ENCODE measurements at places on chromosomes 12 and 14. TPM values are rescaled to one million over a fixed set of nuclear protein-coding genes. Genes with fewer than 3 reads are reported as not detected.

The PLEK2 gene
- 10.5 TPM for total RNA-seq

The KCNH5 gene
- total RNA-seq: 0.03 TPM

The PPFIA2 gene
- 2.6 TPM for total RNA-seq

The DCP1B gene
- total RNA-seq: 13.7 TPM

The CLEC1B gene
- not detected for total RNA-seq

The FAM181A gene
- not detected for total RNA-seq

The LIN7A gene
- 25.4 TPM for total RNA-seq

The CELA1 gene
- not detected for total RNA-seq

The CDCA3 gene
- total RNA-seq: 2.2 TPM

The ACVRL1 gene
- total RNA-seq: 37.1 TPM

The TC2N gene
- total RNA-seq: 104 TPM

The CNTN1 gene
- 38.6 TPM for total RNA-seq

The POTEM gene
- not detected for total RNA-seq

The GPR132 gene
- total RNA-seq: 3.7 TPM

The RCOR1 gene
- 28.5 TPM for total RNA-seq

The IL26 gene
- total RNA-seq: not detected

The GRIP1 gene
- total RNA-seq: 18.9 TPM

The KLRG1 gene
- total RNA-seq: 3.3 TPM

The POTEG gene
- not detected for total RNA-seq

The P2RX2 gene
- total RNA-seq: not detected

The CLEC4E gene
- total RNA-seq: 7.8 TPM

The DPF3 gene
- total RNA-seq: 4.5 TPM

The JPH4 gene
- 1.2 TPM for total RNA-seq

All from mucosa of gallbladder (tissue), 1 donor.